Stimulated activated CD8-positive, alpha-beta memory T cell treated with anti-CD3 and anti-CD28 coated beads, Interleukin-4, amount 100 ng/mL, for 48 hours (primary cell): ENCODE measurements at places on chromosomes 13 and 19.
A peak's percentile ranks its signal among the peaks of the same experiment; 100 is the strongest.

GRCh38 chr13:99926014-99926731 is 45.4 kb downstream of the ZIC5 start:
- no peak for DNase-seq

GRCh38 chr19:41845051-41845590 is 279 bp downstream of the DMRTC2 start:
- no peak for DNase-seq

- peak; percentile 96 for DNase-seq
These were observed 463 bp downstream of the CATSPERG start for GRCh38 chr19:38335949-38336637.

DNA sequence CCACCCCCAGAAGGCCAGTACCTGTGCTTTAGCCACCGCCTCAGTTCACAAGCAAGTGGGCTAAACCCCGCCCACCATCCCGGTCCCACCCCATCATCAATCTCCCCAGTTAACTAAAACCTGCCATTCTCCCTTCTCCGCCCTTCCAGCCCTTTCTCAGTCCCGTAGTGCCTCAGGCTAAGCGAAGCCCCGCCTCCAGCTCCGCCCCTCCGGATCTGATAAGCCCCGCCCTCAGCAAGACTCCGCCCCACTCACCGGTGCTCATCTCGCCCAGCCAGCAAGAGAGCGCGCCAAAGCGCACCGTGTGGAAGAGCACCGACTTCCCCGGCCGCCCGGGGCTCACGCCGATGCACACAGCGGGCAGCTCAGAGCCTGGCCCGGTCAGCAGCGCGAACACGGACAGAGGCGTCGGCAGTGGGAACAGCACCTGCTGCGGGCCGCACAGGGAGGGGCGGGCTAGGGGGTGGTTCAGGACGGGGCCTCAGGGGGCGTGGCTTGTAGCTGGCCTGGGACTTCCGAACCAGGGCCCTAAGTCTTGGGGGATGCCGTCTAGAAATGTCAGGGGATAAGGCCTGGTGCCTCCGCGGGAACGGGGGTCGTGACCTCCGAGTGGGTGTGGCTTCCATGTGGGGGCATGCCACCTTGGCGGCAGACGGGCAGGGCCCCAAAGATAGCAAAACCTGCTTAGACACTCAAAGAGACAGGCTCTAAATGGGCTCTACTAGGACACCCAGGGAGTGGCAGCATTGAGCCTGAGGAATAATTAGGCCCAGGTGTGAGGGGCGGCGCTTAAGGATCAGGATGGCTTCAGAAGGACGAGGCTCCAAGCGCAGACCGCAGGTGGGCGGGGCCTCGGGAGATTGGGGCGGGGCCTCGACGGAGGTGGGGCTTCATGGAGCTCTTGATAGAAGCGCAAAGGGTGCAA is 21.4 kb downstream of the MAP4K1 start:
- DNase-seq: peak; percentile 69

DNA sequence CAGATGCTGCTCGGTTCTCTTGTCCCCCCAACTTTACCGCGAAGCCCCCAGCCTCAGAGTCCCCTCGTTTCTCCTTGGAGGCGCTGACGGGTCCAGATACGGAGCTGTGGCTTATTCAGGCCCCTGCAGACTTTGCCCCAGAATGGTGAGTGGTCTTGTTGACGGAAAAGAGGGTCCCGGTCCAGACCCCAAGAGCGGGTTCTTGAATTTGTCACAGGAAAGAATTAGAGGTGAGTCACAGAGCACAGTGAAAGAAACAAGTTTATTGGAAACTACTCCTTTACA is 589 bp downstream of the POLR1G start:
- DNase-seq: no peak

GRCh38 chr19:13396250-13397080 is 109.8 kb downstream of the CACNA1A start:
- no peak for DNase-seq

DNA sequence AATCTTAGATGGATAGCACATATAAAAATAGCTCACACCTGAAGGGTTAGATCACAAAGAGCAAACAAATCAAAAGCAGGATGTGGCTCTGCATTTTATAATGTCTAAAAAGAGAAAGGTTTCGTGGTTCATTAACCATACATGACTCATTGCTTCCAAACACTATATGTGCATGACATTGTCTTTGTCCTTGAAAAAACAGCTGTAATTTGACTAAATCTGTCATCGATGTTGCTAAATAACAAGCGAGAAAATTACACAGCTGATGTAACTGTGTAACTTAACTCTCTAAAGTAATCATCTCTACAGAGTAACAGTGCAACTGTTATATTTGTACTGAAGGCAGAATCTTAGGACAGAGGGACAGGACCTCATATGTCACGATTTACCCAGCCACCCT is 383.1 kb upstream of the GPC6 start:
- DNase-seq: no peak

GRCh38 chr13:98831236-98831635 is 78.8 kb upstream of the SLC15A1 start:
- no peak for DNase-seq
